Germinal center (tissue), 1 donor: ENCODE measurements at places on chromosomes 12 and 14.
A peak's percentile ranks its signal among the peaks of the same experiment; 100 is the strongest.

- DNase-seq, result no peak
Observed at GRCh38 chr14:34935488-34935887, 47.3 kb upstream of the SRP54 start.

DNA sequence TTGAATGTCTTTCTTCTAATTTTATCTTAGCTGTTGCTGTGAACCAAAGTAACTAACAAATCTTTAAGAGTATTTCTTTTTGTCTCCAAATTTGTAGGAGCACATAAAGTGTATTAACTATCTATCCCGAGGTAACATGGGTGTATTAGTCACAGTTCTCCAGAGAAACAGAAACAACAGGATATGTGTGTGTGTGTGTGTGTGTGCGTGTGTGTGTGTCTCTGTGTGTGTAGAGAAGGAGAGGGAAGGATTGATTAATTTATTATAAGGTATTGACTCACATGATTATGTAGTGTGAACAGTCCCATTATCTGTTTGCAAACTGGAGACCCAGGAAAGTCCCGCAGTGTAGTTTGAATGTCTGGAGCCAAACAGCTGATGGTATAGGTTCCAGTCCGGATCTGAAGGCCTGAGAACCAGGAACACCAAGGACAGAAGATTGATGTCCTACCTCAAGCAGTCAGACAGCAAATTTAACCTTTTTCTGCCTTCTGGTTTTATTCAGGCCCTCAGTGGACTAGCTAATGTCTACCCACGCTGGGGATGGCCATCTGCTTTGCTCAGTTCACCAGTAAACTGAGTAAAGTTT lies 14.4 kb downstream of the G2E3 start:
- DNase-seq, result no peak

- no peak for DNase-seq
Observed at GRCh38 chr14:52112336-52113018, 43.6 kb upstream of the NID2 start.

DNA sequence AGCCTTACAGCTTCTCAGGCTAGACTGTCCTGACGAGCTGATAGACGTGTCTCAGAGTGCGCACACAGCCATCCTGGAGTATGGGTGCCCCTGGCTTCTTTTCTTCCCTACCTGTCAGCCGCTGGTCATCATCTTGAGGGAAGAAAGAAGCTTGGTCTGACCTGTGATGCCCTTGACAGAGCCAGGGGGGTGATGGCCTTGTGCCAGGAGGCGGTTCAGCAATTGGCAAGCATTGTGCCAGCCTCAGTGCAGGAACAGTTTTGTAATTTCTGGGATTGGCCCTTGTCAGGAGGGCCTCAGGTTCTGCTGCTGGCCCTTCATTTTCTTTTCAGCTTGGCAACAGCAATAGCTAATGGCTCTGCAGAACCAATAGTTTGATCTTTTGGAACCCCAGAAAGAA lies 80.1 kb downstream of the ADCK1 start:
- no peak for DNase-seq

DNA sequence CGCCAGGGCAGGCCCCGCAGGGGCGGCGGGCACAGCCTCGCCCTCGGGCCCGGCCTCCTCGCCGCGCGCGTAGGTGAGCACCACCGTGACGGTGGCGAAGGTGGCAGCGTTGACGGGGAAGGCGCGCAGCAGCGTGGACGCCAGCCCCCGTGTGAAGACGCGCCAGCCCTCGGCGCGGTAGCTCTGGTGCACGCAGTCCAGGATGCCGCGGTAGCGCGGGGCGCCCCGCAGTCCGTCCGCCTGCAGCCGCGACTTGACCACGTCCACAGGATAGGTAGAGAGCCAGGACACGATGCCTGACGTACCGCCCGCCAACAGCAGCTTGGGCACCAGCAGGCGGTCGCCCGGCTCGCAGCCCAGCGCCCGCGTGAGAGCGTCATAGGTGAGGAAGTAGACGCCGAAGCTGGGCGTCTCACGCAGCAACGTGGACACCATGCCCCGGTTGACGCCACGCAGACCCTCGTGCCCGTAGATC lies 13.9 kb downstream of the SLC25A29 start:
- no peak for DNase-seq

- no peak for DNase-seq
Observed at GRCh38 chr14:21215130-21215878, 53.9 kb downstream of the HNRNPC start.

DNA sequence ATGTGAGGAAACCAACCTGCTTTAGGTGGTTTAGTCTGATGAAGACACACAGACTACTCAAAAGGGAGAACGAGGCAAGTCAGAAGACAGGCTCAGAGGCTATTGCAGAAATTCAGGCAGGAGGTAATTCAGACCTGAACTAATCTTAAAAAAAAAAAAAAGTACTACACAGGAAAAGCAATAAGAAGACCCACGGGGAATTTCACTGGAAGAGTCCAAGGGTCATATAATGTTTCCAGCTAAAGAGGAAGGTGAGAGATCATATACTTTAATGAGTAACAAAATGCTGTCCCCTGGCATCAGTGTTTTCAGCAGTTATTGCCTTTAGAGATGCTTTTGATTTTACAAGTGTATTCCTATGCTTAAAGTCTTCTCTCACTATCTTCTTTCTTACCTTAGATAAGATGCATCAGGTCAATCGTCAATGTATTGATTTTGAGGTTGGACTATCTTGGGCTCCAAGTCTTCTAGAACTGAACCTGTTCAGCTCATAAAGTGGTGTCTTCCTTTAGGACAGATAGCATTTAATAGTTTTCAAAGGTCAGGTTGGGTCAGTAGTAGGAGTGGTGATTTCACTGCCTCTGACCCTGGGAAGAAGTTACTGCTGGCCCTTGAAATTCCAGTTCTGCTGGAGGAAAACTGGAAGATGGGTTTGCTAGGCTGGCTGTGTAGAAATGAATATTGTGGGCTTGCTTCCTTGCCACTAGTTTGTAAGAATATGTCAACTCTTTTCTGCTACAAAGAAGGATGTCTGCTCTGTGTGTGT lies 60.0 kb downstream of the FAR2 start:
- no peak for DNase-seq

GRCh38 chr12:65308006-65308405 lies 29.5 kb downstream of the MSRB3 start:
- DNase-seq, result no peak

DNA sequence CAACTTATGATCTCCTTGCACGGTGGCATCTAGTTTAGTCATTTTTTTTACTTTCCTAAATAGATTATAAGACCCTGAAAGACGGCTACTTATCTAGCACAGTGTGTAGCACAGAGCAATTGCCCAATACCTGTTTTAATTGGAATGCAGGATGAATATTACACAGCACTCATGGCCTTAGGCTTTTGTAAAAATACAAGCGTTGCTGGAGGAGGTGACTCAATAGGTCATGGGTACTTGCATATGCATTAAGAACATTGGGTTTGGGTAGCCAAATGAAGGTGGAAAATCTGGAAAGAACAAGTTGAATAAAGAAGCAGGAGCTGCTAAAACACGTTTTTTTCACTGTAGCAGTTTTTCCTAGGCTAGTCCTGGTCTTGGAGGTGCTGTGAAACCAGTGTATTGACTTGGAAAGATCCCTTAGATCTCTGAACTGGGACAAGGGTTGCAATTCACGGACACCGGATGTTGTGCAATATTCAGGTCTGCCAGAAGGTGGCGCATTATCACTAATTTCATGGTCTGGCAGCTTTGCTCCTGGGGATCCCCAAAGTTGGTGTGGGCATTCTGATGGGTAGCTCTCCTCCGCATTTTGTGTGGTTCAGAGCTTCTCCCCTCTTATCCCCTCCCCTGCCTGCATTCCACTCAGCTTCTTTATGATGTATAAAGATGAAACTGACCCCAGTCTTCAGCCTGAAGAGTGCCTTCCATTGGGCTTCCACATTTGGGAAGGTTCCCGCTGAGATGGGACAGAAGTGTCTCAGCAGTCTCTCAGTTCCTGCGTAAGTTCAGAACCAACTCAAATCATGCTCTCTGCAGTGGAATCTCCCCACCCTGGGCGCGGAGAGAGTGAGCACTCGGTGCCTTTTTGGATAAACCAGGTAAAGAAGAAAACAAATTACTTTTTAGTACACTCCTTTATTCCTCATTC lies 278.3 kb downstream of the NRXN3 start:
- DNase-seq, result peak; percentile 50

DNA sequence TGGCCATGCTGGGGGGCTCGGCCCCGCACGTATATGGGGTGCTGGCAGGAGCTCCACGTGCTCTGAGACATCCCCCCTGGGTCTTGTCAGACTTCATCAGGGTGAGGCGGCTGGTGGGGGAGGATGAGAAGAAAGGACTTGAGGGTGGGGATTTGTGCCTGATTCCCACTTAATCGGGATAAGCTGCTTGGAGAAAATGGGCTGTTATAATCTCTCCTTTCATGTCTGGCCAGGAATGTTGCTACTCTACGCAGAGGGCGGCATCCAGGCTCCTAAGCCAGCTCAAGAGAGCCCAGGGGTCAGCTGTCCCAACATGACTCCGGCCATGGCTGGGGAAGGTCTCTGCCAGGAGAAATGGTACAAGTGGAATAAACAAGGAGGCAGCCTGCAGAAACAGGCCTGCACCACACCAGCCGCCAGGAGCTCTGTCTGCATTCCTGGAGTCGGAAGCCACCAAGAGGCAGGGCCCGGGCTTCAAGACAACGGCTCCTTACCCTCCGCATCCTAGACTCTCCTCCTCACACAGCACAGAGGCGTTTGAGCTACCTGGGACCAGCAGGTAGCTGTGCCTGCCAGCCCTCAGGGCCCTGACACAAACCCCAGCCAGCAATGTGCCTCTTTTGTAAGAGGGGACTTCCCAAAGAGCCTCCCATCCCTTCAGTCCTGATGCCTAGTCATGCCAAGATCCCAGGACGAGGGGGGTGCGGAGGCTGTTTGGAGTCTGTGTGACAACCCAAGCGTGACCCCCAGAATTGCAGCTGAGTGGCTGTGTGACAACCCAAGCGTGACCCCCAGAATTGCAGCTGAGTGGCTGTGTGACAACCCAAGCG lies 195.8 kb upstream of the DIO3 start:
- peak; percentile 42 for DNase-seq

DNA sequence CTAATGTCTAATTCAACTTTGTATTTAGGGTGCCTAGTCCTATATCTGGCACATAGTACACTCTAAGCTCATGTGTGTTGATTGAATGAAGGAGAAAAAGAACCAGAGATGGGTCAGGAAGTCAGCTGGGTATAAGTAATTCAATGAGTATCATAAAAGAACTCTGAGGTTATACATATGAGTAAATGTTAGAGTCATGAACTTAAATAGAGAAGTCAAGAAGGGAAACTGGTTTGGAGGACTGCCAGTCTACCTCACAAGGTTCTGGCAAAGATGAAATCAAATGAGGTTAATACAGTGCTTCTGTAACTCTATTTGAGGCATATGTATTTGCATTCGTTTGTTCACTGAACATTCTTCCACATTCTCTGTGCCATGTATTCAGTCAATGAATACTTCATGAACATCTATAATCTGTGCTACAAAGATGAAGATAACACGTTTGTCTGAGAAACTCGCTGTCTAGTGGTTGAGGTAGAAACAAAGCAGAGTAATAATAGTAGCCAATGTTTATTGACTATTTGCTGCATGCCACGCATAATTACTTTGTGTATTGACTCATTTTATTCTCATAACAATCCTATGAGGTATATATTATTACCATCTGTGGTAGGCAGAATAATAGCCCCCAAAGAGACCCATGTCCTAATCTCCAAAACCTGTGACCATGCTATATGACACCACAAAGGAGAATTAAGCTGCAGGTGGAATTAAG lies 88.9 kb downstream of the PTGER2 start:
- DNase-seq, result no peak
